ENCODE measurements at places on chromosomes 2 and 18.

GRCh38 chr18:3139406-3139805 is 80.4 kb downstream of the MYOM1 start:
- no peak for DNase-seq

DNA sequence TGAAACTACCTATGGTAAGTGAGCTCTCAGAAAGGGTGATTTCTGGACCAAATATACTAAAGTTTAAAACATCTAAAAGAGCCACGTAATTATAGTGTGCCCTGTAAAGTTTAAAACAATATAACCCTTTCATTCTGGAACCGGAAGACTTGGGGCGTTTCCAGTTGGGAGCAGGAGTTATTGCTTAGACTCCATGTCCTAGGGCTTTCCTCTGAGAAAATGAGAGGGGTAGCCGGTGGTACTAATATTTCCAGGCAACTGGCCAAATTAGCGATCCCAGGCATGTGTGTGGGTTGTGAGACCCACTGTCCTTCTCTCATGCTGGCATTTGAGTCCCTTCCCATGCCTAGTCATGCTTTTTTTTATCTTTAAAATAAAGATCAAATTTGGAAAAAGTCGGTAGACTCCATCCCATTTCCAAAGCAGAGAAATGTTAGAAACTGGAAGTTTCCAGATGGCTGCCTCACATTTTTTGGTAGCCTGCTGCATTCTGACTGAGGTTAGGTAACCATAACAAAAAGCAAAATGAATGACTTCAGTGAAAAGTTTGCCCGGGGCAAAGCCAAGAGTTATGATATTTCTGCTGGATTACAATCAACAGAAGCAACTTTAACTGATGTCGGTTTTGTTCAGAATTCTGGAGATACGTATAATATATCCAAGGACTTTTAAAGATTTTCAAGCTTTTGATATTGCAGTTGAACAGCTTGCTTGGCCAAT is 227.4 kb downstream of the SS18 start:
- DNase-seq = no peak

GRCh38 chr2:135451966-135452365 is 79.1 kb downstream of the ZRANB3 start:
- DNase-seq = no peak

GRCh38 chr2:10454505-10454904 is 6.4 kb upstream of the ODC1 start:
- no peak for DNase-seq

DNA sequence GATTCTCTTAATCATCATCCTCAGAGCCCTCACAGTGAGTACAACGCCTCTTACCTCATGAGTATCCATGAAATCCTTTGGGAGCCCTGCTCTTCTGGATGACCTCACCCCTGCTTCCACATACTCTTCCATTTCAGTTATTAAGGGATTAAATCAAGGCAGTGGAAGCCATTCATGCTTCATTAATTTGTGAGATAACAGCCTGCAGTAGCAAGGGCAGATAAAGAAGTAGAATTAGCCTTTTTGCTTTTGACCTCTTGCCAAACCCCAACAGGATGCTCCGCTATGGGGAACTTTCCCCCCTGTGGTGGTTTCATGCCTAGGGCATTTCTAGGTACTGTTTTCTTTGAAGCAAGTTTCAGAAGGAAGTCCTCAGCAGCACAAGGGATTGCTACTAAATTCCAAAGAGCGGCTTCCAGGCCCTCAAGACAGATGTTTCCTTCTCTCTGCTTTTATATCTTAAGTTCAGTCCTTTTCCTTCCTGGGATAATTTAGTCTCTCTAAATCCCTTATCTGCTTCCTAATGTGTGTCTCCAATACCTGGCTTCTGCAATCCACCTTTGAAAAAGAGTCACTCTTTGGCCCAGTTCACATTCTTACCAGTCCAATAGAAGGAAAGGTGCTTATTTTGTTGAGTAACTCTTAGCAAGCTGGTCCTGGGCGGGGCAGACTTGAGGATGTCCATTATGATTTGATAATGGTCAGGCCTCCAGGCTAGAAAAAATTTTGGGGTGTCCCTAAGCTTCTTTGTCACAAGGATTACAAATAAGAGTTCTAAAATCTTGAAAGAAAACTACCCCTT is 76.9 kb downstream of the MYO1B start:
- DNase-seq = peak; percentile 16

- peak; percentile 16 for DNase-seq
These were observed 76.8 kb downstream of the ALPK2 start for GRCh38 chr18:58552057-58552461.

DNA sequence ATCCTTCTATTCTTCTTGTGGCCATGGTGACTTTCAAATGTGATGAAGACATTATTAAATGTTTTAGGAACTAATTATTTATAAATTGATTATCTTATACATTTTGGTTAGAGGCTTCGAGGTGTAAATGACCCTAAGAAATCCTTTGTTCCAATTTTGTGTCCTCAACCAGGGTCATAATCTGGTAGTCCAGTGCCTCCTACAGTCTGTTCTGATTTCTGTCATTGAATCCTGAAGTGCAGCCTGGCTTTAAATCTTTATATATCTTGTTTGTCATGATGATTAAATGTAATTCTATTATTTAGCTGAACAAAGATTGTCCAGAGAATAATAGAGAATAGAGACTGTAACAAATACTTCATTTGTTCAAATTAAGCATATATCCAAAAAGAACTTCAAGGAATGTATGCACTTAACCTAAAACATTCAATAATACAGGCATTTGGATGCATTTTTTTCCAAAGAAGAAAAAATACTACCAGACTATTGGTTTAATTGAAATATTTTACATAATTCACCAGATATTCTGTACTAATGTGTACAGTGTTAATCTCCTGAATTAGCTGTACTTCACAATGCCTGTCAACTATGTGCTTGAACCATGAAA is 89.8 kb downstream of the PRPF40A start:
- DNase-seq = no peak

DNA sequence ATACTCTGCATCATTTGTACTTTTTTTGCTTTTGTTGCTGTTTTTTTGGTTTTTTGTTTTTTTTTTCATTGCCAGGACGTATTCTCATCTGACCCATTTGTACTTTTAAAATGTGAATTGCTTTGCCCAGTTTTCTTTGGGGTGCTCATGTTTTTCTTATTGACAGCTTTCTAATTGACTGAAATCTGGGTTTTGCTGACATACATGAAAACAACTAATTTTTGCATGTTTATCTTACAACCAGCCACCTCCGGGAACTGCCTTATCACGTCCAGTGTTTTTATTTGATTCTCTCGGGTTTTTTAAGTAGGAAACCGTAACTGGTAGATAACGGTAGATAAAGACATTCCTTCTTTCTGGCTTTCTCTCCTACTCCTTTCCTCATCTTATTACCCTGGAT is 38.6 kb downstream of the SNORC start:
- no peak for DNase-seq

DNA sequence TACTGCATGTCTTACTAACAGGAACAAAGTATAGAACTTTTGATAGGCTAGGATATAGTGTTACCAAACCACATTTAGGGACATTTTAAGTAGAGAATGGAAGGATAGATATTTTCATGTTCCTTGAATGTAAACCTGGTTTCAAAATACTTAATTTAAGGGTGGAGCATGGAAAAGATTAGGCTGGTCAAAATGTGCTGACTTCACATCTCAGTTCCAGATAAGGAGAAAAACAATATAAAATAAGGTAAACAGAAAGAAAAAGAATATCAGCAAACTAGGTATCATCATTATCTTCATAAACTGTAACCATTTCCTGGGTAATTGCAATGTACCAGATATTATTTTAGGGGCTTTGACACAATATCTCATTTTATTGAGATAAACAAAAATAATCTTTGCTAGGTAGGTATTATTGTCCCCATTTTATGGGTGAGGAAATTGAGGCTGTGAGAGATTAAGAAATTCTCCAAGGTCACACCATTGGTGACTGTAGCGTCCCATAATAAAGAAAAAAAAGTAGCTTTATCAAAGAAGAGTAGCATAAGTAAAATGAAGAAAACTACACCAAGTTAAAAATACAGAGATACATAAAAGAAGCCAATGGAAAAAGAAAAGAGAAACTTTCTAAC is 3.6 kb downstream of the PDE11A start:
- DNase-seq = no peak

DNA sequence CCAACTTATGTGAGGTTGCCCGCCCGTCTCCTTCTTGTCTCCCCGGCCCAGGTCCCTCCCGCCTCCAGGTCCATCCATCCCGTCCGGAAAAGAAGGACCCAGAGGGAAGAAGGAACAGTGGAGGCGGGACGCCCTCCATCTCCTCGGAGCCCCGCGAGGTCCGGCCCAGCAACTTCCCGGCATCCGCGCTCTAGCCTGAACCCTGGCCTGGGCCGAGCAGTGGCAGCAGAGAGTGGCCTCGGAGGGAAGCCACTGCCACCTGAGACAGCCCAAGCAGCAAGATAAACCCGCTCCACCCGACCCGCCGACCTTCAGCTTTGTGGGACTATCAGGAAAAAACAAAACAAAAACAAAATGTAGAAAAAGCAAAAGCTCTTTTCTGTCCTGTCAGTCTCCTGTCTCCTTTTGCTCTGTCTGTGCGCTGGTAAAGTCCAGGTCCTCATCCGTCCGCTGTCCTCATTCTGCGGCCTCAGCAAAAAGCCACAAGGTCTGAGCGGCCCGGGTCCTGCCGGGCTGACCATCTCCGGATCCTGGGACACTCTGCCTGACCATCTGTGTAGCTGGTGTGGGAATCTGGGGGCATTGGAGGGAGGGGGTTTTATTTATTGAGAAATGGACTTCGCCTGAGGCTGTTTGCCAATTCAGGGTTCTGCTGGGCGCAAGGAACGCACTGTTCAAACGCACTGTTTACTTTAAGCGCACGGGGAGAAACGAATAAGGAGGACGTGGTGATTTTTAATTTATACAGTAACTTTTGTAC is 3.1 kb downstream of the DLX1 start:
- no peak for DNase-seq

GRCh38 chr2:230695551-230695950 is 17.1 kb upstream of the CAB39 start:
- no peak for DNase-seq

GRCh38 chr2:228581731-228582130 is 400.2 kb upstream of the SPHKAP start:
- no peak for DNase-seq

Data from T-helper 1 cell (primary cell).